ENCODE measurements at places on chromosomes 7 and 10. TPM values are rescaled to one million over a fixed set of nuclear protein-coding genes. Genes with fewer than 3 reads are reported as not detected.
A peak's percentile ranks its signal among the peaks of the same experiment; 100 is the strongest.

DNA sequence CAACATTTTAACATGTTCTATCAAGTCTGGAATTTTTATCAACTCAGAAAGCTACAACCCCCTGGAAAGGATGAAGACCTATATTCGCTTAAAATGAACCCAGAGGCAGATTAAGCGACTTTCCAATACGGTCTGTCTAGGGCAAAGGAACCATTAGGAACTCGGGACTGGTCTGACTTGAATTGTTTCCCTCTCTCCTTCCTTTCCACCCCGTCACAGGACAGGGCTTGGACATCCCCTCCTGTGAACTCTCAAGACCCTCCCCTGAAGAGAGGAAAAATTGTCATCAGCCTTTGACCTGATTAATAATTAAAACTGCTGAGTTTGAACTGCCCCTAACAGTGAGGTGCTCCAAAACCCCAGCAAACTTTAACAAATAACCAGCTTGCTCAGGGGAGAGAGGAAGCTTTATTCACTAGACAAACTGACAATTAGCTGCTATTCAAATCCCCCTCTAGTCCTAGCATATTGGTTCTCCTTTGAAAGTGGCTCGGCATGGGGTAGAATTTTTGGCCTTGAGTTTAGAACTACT lies 22.6 kb upstream of the SLF2 start:
- DNase-seq = no peak

- DNase-seq = peak; percentile 38
These were observed 319.3 kb upstream of the CACNA2D1 start for GRCh38 chr7:82762880-82763279.

DNA sequence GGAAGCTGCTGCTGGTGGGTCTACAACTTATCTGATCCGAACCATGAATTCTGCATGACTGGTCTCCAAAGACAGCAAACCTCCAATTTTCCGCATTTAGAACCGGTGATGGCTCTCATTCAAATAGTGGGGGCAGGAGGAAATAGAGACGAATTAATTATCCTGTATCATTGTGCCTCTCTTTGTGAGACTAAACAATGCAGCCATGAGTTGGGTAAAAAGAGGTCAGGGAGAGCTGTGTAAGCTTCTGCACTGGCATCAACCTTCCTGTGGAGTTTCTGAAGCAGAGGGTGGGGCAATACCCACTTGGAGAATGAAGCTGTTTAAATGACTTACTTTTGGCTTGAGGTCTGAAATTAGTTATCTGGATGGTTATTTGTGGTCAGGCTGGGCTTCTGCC lies 266.4 kb downstream of the SORCS3 start:
- no peak for DNase-seq

The SEC31B gene
- total RNA-seq = 0.34 TPM

GRCh38 chr7:138167869-138168296 lies 91.6 kb downstream of the AKR1D1 start:
- DNase-seq = no peak

GRCh38 chr10:972763-973162 lies 15.5 kb upstream of the GTPBP4 start:
- DNase-seq = no peak

DNA sequence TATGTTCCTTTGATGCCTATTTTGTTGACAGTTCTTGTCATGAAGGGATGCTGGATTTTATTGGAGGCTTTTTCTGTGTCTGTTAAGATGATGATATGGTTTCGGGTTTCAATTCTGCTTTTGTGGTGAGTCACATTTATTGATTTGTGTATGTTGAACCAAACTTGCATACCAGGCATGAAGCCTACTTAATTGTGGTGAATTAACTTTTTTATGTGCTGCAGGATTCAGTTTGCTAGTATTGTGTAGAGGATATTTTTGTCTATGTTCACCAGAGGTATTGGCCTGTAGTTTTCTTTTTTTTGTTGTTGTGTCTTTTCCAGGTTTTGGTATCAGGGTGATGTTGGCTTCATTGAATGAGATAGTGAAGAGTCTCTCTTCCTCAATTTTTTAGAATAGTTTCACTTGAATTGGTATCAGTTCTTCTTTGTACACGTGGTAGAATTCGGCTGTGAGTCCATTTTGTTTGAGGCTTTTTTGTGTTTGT lies 345.9 kb downstream of the KIF20B start:
- peak; percentile 34 for DNase-seq

The SKIDA1 gene
- total RNA-seq = 1.9 TPM

DNA sequence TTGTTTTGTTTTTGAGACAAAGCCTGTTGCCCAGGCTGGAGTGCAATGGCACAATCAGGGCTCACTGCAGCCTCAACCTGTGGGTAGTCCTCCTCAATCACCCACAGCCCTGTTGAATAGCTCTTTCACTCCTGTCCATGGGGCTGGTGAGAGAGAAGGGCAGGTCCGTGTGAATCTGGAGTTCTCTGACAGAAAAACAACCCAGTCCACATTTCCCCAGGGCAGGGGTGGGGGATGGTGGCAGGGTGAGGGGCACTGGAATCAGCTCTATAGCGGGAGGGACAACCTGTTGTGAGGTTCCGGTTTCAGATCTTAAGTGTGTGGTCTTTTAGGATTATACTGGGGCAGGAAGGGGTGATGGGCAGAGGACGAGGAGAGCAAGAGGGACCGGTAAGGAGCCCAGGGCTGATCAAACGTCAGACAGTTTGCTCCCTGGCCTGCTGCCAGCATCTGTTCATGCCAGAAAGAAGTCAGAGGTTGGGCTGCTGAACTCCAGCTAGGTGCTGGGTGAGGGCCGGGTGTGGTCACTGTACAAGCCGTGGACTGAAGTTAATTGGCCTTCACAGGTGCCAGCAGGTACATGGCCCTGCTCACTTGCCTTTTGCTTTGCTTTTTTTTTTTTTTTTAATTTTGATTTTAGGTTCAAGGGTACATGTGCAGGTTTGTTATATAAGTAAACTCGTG lies 33.2 kb upstream of the MKRN1 start:
- DNase-seq = peak; percentile 45

The SEPHS1 gene
- 17.7 TPM for total RNA-seq

- DNase-seq = no peak
These were observed 54.1 kb upstream of the PPIF start for GRCh38 chr10:79292891-79293746.

GRCh38 chr7:72321637-72322036 lies 90.5 kb downstream of the CALN1 start:
- DNase-seq = no peak

The PRKRIP1 gene
- total RNA-seq = 14.9 TPM

DNA sequence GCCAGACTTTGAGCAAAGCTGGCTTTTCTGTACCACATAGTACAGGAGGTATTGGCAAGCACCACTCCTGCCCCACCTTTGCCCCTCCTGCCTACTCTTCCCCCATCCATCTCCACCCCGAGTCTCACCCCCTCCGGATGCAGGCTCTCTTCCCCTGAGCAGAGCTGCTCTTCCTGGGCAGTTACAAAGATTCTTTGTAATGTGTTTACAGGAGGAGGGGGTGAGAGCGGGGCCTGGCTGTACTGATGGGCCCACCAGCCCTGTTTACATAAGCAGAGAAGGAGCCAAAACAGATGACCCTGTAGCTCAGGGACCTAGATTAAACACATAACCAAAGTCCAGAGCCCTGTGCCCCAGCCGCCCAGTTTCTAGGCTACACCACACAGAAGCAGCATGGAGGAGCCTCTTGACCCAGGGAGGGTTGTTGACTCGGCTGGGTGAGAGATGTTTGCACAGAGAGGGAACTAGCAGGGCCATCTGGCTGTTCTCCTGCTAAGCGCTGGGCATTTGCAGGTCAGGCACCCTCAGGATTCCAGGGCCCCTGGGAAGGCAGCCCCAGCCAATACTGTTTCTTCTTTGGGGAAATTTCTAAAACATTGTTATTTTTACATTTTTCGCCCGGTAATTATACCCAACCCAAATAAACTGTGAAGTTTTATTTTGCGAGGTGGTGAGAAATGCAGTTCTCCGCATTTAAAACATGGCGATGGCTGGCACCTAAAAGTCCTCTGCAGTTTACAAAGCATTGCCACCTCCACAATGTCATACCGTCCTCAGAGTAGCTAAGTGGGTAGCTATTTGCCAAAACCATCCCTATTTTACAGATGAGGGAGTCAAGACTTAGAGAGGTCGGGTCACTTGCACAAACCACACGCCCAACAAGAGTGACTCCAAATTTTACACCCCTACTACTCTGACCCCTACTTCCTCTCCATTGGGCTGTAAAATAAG lies 11.4 kb upstream of the ZKSCAN1 start:
- no peak for DNase-seq

The PCLO gene
- total RNA-seq = 27.1 TPM

- DNase-seq = no peak
These were observed 25.8 kb upstream of the AMPH start for GRCh38 chr7:38656968-38657367.

- DNase-seq = no peak
These were observed 19.4 kb upstream of the PDGFA start for GRCh38 chr7:538764-539685.

DNA sequence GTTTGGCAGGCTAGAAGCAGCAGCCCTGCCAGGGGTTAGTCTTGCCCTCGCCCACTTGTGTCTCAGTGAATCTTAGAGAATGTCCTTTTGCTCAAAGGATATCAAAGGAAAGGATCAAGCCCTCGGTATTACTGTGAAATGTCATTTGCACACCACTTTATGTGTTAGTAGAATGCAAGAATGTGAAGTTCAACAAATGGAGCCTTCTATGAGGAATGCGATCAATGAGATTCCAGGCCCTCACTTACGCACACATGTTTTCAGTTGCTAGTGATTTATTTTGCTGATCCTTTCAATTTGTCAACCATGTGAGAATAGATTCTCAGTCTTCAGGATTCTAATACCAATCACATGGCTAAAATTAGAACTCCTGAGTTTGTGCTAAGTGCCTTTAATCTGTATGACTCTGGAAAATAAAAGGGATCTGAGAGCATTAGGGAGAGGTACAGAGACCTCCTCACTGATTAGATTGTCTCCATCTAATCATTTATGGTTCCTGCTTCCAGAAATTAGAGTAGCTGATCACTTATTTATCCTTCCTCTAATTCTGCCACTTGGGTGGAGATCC lies 123.0 kb upstream of the SP4 start:
- DNase-seq = no peak

GRCh38 chr10:61391281-61391680 lies 61.9 kb downstream of the TMEM26 start:
- no peak for DNase-seq

- no peak for DNase-seq
These were observed 82.8 kb downstream of the GATA3 start for GRCh38 chr10:8137272-8137681.

DNA sequence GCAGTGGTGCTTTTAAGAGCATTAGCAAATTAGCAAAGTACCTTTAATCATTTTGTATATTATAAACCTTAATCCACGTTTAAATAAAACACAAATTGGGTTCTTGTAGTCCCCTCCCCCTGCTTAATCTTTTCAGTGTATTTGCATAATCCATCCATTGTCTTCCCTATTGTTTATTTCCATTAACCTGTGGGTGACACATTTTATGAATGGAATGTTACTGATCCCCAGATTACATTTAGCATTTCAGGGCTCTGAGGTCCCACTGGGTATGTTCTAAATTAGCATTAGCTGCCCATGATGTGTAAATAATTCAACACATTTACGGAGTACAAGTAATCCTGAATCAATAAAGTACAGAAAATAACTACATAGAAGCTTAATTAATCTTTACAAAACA lies 138.4 kb upstream of the FEZF1 start:
- DNase-seq = no peak

- DNase-seq = no peak
These were observed 14.7 kb downstream of the CALCR start for GRCh38 chr7:93559639-93560491.

DNA sequence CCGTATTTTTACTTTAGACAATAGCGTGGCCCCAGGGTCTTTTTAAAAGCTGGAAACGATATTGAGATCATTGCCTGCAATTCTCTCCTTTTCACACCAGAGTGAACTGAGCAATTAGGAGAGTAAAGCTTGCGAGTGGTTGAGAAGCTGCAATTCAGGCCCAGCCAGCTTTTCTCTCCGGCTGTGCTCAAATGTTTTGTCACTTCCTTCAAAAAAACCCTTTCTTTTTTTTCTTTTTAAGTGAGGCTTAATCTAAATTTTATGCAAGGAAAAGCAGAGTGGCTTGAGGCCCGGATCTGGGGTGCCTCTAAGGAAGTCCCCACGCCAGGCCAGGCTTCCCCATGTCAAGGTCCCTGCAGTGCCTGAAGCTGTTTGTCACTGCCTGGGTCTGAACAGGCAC lies 433.9 kb downstream of the GLRX3 start:
- DNase-seq = no peak

DNA sequence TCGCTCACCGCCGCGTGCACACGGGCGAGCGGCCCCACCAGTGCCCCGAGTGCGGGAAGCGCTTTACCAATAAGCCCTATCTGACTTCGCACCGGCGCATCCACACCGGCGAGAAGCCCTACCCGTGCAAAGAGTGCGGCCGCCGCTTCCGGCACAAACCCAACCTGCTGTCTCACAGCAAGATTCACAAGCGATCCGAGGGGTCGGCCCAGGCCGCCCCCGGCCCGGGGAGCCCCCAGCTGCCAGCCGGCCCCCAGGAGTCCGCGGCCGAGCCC lies 3.3 kb downstream of the REPIN1 start:
- DNase-seq = no peak

DNA sequence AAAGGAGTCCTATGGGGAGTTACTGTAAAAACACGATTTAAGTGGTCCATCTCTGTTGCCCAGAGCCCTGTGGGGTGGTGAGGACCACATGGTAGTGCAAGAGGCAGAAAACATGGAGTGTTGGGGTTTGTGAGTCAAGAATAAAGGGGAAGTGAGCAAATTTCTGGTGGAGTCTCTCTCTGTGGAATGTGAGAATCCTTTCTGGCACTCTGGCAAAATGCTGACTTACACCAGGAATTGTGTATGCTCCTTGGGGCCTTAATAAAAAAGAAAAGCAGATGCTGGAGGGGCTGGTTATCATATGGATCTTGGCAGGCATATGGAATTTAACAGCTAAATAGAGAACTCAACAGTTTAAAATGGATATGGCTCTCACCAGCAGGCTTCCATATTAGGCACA lies 486.0 kb downstream of the TNS3 start:
- DNase-seq = no peak

All from M059J (cell line).